ENCODE measurements at places on chromosomes 13 and 19.

DNA sequence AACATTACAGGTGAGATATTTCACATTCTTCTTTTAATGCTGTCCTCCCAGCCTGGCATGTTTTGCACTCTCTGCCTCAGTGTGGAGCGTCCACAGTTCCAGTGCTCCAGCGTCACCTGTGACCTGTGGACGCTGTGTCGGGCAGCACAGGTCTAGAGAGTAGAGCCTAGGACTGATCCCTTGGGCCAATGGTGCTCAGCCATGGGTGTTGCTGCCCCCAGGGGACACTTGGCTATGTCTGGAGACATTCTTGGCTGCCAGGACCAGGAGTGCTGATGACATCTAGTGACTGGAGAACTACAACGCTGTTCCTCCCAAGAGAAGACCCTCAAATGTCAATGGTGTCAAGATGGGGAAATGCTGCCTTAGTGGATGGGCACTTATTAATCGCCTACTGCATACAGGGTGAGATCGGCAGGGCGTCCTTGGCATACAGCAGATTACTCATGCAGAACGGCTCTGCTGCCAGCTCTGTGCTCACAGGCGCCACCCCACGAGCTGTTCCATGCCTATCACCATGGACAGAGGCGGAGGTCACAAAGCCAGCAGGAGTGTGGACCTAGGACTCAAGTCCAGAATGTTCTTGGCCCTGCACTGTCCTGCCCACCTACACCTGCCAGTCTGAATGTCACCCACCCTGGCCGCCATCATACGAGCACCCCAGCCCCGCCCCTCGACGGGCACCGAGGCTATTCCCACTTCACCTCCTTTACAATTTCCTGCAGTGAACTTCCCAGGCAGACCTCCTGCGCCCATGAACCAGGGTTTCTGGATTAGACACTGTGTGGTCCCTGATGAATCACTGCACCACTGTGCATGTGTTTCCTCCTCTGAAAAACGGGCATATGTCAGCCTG, 13.9 kb upstream of the MADCAM1 start:
- DNase-seq: no peak

GRCh38 chr19:50492303-50493052, 15.8 kb upstream of the GARIN5A start:
- no peak for DNase-seq

DNA sequence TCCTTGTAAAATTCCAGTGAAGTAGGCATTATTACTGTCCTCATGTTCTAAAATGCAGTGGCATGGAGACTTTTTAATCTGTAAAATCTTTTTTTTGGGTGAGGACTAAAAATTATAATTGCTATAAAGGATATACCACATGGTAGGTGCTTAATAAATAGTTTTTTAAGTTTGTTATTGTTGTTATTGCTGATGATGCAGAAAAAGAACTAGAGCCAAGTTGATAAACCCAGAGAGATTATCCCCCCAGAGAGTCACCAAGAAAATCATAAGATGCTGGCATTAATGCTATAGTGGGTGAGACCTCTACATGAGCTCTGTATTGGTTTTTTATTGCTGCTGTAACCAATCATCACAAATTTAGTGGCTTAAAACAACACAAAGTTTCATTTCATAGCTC, 44.3 kb upstream of the CNMD start:
- no peak for DNase-seq

DNA sequence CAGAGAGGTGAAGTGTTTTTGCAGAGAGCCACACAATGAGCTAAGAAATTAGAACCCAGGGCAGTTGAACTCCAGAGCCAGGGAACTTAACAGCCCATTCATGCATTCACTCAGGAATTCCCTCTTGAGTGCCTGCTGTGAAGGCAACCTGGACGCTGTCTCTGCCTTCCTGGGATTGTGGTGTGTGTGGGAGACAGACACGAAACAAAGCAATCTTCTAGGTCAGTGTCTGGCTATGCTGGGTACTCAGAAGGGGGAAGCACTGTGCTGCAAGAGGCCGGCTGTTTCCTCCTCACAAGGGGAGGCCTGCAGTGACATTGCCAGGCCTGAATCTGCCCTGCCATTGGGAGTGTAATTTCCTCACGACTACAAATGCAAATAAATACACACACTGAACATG, 9.7 kb downstream of the BCKDHA start:
- no peak for DNase-seq

DNA sequence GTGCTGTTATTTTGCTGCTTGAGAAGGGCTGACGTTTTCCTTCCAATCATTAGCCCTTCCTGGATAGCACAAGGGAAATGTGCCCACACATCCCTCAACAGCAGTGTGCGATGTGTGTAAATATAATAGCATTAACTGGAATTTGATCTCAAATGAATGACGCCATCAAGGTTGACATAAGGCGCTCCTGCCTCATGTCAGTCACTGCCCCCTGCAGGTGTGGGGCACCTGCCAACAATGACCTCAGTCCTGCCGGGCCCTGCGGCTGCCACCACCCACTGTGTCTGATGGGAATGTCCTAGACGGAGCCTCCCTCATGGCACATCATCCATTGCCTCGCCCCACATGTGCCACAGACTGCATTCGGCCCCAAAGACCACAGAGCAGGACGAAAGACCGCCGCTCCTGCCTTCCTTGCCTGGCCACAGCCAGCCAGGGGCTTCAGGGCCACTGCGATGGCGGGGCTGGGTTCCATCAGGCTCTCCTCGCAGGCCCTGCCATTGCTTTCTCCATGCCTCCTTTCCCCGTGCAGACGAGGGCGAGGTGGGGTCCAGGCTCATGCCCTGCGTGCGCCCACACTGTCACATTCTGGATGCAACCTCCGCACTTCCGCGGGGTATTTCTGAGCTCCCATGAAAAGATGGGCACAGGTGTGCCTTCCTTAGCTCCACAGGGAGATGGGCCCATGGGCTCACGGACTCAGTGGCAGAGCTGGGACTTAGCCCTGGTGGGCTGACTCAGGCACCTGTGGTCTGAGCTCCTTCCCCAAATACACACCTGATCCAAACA, 146.7 kb downstream of the SOX1 start:
- DNase-seq: no peak
